Urinary bladder (tissue), 4 donors: ENCODE measurements at places on chromosomes 2 and 18.

DNA sequence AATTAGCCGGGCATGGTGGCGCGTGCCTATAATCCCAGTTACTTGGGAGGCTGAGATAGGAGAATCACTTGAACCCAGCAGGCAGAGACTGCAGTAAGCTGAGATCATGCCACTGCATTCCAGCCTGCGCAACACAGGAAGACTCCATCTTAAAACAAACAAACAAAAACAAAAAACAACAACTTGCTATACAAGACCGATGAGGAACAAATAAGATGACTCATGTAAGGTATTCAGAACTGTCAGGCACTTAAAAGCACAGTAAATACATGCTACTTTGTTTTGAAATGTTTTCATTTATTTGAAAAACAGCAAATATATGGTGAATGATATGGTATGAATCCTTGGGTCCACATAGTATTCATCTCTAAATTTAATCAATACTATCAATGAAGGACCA is 66.7 kb downstream of the TRIP12 start:
- DNase-seq: no peak

DNA sequence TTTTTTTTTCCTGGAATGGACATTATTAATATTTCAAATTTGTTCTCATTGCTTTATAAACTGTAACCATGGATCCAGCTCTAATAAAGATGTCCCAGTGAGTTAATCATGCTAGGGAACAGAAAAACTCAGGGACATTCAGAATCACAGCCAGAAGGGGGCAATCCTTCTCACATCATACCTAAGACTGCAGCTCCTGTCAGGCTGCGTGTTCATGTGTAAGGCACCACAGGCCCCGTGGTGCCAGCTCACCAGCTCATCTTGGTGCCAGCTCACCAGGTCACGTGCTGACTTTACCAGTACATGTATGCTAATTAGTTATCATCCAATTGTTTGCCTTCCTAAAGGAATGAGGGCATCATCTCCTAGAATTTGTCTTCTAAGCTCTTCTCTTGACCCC is 84.7 kb upstream of the NEDD4L start:
- DNase-seq: no peak

GRCh38 chr2:239959059-239959971 is 65.8 kb downstream of the NDUFA10 start:
- peak; percentile 58 for DNase-seq

DNA sequence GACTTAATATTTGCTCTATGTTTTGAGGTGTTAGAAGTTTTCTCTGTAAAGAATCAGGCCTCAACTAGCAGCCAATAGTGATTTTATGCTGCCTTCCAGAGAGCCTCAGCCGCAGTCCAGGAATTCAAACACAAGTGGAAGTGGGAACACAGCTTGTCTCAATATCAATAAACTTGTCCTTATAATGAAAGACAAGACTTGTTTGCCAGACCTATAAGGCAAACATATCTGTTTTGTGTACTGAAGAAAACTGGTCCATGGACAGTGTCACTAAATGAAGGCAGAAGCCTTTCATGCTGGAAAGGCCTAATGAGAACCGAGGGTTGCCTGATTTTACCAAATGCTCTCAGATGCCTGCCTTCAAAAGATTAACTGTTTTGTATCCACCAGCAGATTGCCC is 182.2 kb downstream of the EPHA4 start:
- DNase-seq: no peak

- no peak for DNase-seq
Observed at GRCh38 chr2:231518771-231519170, 11.5 kb downstream of the NMUR1 start.

DNA sequence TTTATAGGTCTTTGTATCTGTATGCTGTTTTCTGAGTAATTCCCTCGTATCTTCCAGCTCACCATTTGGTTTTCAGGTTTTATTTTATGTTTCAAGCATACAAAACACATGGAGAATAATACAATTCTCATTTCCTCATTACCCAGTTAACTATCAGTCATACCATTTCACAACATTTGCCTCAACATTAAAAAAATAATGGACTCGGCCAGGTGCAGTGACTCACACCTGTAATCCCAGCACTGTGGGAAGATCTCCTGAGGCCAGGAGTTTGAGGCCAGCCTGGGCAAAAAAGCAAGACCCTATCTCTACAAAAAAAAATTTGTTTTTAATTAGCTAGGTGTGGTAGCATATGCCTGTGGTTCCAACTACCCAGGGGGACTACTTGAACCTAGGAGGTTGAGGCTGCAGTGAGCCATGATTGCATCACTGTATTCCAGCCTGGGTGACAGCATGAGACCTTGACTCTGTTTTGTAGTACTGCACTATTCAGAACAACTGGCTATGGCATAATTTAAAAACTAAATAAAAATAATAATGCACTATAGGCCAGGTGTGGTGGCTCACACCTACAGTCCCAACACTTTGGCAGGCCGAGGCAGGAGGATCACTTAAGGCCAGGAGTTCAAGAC is 20.3 kb downstream of the NPC1 start:
- DNase-seq: no peak

- DNase-seq: no peak
Observed at GRCh38 chr2:67669766-67670165, 272.6 kb downstream of the ETAA1 start.

GRCh38 chr18:50461251-50461650 is 86.4 kb downstream of the SKA1 start:
- no peak for DNase-seq

GRCh38 chr2:118498943-118499342 is 348.5 kb downstream of the EN1 start:
- no peak for DNase-seq
